AG08396 (cell line): ENCODE measurements at places on chromosomes 12 and 14.

GRCh38 chr14:90522571-90523191 lies 125.9 kb downstream of the CALM1 start:
- DNase-seq = no peak

DNA sequence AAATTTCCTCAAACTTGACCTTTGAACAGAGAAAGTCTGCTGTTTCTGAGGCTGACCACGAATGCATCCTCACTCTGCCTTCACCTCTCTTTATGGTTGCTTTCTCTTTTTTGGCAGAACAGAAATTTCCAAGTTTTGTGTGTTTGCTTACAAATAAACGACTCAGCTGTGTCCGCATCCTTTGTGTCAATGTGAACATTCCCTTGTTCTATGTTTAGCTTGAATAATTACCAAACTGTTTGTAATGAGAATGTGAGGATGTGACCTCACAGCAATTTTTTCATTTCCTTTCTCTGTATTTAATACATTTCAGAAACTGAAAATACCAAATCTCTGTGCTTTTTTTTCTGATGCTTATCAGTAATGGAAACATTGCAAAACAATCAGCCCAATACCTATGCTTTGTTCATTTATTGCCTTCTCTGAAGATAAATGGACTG lies 410.9 kb downstream of the EGLN3 start:
- no peak for DNase-seq

- no peak for DNase-seq
Measured at GRCh38 chr12:49952391-49953055, 2.0 kb downstream of the AQP2 start.

GRCh38 chr12:131860472-131861260 lies 32.5 kb downstream of the MMP17 start:
- peak; percentile 76 for DNase-seq

DNA sequence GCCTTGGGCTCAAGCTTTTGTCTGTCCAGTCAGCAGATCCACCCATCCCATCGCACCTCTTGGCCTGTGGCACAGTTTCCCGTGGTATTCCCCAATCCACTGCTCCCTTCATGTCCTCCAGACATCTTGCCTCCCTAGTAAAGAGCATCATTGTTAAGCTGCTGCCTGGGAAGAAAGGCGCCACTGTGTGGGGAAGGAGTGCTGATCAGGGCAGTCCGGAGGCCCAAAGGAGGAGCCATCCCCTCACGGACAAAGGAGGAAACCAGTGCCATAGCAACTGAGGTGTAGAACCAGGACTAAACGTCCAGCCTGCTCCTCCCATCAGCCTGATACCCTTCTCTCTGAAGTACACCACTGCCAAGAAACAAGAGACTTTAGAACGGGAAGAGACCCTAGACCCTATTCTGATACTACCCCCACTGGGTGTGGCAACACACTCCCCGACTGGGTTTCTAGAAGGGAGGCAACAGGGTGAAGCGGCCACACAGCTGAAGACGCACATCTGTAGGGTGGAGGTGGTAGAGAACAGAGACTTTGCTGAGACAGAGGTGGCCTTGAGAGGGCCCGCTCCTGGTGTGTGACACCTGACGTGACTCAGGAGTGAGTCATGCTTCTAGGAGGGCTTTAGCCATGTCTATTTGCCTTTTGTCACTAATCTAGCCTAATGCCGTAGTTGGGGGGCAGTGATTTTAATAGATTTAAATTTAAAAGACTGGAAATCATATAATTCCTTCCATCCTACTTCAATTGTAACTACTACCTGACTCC lies 185.0 kb downstream of the DPF3 start:
- DNase-seq = no peak

DNA sequence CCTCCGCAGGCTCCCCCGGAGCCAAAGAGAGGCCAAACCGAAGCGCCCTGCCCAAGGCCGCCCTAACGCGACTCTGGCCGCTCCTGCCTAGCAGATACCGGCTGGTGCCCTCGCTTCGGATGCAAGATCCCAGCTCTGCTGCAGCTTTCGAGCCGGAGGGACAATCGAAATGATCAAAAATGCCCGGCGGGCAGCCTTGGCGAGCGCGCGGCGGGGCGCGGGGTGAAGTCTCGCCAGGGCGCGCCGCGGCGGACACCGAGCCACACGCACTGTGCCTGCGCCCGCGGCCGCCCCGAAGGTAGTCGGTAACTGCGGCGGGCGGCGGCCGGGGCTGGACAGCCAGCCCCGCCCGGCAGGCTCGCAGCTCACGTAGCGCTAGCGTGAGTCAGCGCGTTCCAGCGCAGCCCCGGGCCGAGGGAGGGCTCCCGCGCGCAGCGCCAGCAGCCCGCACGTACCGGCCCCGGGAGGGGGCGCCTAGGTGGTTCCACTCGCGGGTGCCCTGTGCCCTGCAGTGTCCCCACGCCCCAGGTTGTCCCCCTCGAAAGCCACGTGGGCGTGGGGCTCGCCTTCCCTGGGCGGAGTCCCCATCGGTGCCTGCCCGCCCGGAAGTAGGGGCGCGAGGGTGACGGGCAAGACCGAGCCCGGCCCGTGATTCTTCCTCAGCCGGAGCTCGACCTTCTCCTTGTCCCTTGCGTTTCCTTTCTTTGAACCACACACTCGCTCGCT lies 109.2 kb upstream of the EGLN3 start:
- peak; percentile 92 for DNase-seq

DNA sequence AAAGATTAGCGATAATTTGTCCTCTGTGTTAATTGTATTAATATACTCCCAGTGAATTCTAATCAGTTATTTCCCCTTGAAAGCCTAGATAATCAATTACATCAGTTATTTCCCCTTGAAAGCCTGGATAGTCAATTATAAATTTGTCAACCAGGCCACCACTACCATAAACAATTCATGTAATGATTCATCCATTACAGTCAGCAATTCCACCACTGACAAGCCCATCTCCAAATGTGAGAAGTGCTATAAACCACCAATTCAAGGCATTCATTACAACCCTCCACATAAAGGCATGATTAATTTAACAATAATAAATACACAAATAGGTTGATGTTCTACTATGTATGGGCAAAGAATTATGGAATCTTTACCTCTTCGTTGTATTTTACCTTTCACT lies 40.9 kb downstream of the INTS13 start:
- no peak for DNase-seq

GRCh38 chr12:116392061-116392460 lies 114.6 kb upstream of the MED13L start:
- no peak for DNase-seq

DNA sequence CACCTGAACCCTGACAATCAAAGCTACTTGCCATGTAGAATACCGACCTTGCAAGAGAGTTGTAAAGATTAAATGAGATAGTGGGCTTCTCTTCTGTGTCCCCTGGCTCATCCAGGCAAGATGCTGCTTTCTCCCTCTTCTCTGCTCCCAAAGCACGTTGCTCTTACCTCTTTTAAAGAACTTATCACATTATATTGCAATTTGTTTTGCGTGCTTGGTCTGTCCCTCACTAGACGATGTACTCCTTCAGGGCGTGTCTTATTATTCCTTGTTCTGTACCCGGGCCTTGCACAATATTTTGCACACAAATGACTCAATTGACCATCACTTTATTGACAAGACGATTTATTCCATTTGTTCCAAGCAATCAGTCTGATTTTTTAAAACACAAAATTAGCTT lies 3.3 kb downstream of the DCN start:
- DNase-seq = peak; percentile 8

GRCh38 chr12:131222329-131223139 lies 268.8 kb downstream of the ADGRD1 start:
- no peak for DNase-seq

DNA sequence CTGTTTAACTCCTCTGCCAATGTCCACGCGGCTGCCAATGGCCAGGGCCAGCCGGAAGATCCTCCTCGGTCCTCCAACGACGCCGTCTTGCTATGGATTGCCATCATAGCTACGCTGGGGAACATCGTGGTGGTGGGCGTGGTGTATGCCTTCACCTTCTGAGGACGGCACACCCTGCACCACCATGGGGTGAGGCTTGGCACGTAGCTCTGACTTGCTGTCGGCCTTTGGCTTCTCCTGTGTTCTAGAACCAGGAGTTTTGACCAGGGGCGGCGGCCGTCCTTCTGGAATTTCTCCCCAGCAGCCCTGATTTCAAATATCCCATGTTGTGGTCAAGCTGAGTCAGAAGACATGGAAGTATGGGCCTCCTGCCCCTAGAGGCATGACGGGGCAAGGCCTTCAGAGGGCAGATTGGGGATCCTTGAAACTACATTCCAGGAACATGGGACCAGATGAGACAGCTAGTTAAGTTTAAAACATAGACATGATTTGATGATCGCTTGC lies 47.5 kb downstream of the C14orf132 start:
- DNase-seq = no peak

DNA sequence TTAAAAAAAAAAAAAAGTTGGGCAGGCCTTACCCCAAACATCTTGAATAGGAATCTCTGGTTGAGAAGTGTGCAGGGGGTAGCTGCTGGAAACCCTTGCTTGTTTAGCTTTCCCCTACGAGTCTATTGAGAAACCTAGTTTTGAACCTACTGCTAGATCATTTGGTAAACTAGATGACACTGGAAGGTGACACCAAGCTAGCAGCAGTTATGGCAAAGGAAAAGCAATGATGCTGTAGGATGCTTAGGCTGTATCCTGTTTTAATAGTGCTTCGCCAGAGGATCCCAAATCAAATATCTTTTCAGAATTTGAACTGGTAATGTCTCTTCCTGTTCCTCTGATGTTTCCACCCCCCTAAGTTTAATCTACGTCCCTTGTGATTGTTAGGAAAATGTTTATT lies 5.5 kb upstream of the PCED1B start:
- no peak for DNase-seq

DNA sequence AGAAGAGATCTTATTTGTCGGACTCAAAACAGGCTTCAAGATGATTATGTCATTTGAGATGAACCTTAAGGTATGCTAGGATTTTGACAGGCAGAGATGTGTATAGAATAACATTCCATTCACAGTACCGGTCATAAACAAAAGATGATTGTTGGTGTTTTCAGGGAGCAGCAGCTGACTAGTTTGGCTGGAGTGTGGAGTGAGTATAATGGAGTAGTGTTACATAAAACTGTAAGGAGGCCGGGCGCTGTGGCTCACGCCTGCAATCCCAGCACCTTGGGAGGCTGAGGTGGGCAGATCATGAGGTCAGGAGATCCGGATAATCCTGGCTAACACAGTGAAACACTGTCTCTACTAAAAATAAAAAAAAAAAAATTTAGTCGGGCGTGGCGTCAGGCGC lies 23.9 kb downstream of the SERPINA10 start:
- DNase-seq = no peak

GRCh38 chr14:34691206-34691605 lies 23.2 kb downstream of the CFL2 start:
- DNase-seq = no peak

GRCh38 chr12:108600702-108601007 lies 2.8 kb upstream of the TMEM119 start:
- no peak for DNase-seq

DNA sequence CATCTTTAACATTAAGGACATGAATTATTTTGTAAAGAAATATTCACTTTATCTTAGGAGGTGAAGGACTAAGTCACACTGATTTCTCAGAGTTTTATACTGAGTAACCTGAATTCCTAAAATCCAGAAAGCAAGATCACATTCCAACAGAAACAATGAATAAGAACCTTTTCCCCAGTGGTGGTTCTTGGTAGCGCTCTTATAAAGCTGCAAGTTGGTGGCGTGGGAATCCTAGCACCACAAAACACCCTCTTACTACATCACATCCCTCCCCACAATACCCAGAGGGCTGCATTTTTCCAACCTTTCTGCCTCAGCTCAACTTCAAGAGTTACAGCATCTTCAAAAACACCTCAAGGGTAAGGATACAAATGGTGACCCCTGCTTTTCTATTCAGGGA lies 44.0 kb upstream of the SMUG1 start:
- no peak for DNase-seq

GRCh38 chr12:113120670-113121370 lies 14.7 kb downstream of the RASAL1 start:
- DNase-seq = no peak

DNA sequence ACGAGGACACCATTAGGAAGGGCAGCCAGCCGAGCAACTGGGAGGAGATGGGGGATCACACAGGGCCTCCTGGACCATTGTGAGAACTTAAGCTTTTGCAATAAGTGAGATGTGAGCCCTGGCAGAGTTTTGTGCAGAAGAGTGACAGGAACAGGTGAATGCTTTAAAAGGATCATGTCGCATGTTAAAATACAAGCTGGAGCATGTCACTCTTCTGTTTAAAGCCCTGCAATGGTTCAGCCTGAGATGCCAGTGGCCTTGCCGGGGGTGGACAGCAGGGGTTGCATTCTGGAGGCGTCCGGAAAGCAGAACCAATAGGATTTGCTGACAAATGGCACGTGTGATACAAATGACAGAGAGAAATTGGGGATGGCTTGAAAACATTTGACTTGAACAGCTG lies 137.5 kb upstream of the RFLNA start:
- no peak for DNase-seq

- DNase-seq = no peak
Measured at GRCh38 chr14:63895510-63895909, 42.7 kb downstream of the SYNE2 start.

- no peak for DNase-seq
Measured at GRCh38 chr14:87868920-87869319, 124.1 kb downstream of the GALC start.

DNA sequence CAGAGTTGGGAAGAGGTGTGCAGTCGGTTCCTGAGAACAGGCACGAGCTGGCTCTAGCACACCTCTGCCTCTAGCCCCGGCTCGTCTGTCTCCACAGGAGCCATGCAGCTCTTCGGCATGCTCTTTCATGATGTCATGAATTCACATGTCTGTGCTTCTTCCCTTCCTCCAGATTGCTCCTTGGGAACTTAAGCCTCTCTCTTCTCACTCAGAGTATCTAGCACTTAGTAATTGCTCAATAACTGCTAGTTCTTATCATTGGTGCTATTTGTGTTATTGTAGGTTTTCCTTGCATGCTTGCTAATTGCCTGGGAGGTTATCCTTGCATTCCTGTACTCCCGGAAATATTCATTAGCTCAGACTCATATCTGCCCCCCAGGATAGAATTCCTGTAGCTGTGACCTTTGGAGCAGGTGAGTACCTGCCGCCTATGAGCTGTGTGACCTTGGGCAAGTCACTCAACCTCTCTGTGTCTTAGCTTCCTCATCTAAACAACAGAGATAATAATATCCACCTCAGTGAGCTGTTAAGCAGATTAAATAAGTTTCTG lies 19.5 kb downstream of the FAM181A start:
- DNase-seq = no peak

- no peak for DNase-seq
Measured at GRCh38 chr12:66774929-66775328, 96.1 kb upstream of the GRIP1 start.

DNA sequence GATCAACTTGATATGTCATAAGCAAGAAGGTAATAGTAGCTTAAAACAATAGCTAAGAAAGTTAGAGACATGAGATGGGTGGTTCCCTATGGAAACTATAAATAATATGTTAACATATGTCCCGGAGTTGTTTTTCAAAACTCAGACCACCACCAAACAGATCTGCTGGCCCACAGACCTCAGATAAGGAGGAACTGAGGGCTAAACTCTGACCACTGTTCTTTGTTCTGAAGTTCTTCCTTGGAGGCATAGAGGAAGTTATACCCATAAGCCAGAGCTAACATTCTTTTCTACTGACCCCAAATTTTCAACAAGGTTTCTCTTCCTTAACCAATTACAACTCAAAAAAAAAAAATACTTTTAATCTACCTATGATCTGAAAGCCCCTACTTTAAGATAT lies 156.1 kb upstream of the FSCB start:
- DNase-seq = no peak
